Astrocyte (in vitro differentiated cells and primary cell): ENCODE measurements at places on chromosomes 2 and 18.

GRCh38 chr2:203340791-203341487 lies 12.7 kb downstream of the ABI2 start:
- DNase-seq: peak; percentile 89

DNA sequence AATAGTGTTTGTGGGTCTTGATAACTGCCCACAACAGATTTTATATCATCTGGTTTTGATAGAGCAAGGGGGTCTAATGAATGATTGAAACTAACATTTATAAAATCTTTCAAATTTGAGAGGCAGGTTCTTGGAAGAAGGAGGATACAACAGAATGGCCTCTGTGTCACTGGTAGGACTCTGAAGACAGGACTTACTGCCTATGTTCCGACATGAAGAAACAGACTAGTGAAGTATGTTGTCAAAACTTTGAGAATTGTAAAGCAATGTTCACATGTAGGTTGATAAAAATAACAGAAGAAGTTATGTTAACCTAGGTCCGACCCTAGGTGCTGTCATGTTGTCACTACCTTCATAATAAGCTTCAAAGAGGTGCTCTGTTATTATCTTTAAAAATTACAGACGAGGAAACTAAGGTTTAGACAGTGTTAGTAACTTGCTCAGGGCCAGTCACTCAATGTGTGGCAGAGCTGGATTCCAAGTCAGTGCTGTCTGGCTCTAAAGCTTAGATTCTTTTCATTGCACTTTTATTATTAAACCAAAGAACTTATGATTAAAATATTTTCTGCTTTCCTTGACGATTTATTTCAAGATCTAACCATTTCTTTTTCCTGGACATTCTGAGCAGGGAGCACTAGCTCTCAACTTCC lies 146.2 kb downstream of the RPIA start:
- DNase-seq: no peak

DNA sequence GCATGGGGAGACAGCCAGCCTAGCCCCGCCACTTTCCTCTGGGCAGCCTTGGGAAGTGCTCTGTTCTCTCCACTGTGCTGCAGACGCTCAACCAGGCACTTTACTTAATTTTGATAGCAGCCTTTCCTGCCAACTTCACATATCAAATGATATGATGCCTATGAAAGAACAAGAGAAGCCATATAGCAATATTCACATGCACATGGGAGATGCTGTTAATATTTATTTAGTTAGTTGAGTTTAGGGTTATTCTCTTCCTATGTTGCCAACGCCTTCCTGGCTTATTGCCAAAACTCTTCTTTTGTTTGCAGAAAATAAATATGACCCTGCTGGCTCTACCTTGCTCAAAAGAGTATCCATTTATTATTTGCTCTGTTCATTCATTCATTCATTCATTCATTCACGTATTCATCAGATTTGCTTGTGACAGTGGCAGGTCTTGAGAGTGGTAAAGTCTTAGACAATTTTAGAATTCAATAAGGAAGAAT lies 99.3 kb downstream of the GATA6 start:
- no peak for DNase-seq

DNA sequence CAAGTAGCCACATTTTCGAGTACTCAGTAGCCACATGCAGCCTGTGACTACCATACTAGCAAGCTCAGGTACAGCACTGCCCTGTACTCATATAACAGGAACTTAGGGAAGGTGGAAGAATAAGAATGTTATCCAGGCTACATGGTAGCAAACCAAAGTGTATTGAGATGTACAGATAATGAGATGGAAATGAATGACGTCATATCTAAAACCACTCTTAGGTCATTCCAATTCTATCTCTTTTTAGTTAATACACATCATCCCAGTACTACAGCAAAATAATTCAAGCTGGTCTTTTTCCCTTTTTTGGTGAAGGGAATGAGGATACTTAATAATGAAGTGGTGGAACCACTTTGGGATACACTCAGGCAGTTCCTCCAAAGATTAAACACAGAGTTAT lies 38.7 kb downstream of the COLEC12 start:
- no peak for DNase-seq

- peak; percentile 98 for DNase-seq
These were observed 92.6 kb downstream of the ACTR2 start for GRCh38 chr2:65320042-65320725.

GRCh38 chr2:224816816-224817215 lies 100.7 kb upstream of the CCDC195 start:
- DNase-seq: peak; percentile 88

DNA sequence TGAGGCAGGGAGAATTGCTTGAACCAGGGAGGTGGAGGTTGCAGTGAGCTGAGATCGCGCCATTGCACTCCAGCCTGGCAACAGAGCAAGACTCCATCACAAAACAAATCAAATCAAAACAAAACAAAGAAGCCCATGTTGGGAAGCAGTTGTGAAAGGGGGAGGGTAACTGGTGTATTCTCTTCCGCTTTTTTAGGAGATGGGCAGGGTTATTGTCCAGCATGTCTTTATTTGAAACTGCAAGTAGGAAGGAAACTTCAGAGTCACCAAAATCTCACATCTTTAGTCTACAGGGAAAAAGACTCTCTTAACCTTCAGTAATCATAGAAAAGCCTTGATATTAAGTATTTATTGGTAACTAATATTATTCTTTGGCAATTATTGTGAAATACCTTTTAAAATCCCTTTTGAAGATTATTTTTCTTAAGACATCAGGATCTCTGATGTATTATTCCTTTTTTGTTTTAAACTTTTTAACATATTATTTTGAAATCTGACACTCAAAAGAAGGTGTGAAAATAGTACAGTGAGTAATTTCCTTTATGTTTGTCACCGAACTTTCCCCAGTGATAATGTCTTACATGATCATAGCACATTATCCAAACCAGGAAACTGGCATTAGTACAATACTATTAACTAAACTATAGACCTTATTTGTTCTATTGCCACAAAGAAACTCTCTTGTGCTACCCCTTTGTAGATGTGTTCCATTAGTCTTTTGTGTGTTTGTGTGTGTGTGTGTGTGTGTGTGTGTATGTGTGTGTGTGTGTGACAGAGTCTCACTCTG lies 84.3 kb upstream of the LTBP1 start:
- DNase-seq: no peak

GRCh38 chr18:36194600-36195315 lies 7.5 kb downstream of the MOCOS start:
- no peak for DNase-seq

- no peak for DNase-seq
These were observed 136.0 kb downstream of the PTH2R start for GRCh38 chr2:208542465-208543041.

DNA sequence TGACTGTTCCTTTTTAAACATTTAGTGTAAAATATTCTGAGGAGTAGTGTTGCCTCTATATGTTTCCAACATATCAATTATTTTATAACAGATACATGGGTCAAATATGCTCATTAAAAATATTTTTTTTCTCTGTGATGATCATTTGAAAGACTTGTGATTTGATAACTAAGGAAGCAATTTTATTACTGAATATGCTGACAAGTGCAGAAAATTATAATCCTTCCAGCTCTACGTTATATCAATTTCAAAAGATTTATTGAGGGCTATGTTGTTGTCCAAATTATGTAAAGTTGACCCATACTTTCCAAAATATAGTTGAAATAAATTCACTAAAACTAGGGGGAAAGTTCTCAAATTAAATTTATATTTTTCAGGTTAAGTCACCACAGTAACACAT lies 290.6 kb downstream of the NYAP2 start:
- no peak for DNase-seq

GRCh38 chr2:10930721-10931516 lies 19.2 kb downstream of the KCNF1 start:
- peak; percentile 19 for DNase-seq
